ENCODE measurements at places on chromosomes 2 and 18.
A peak's percentile ranks its signal among the peaks of the same experiment; 100 is the strongest.

GRCh38 chr2:241074065-241074818 is 27.8 kb downstream of the MTERF4 start:
- DNase-seq = no peak

GRCh38 chr2:149364839-149365238 is 34.5 kb downstream of the LYPD6 start:
- DNase-seq = no peak

DNA sequence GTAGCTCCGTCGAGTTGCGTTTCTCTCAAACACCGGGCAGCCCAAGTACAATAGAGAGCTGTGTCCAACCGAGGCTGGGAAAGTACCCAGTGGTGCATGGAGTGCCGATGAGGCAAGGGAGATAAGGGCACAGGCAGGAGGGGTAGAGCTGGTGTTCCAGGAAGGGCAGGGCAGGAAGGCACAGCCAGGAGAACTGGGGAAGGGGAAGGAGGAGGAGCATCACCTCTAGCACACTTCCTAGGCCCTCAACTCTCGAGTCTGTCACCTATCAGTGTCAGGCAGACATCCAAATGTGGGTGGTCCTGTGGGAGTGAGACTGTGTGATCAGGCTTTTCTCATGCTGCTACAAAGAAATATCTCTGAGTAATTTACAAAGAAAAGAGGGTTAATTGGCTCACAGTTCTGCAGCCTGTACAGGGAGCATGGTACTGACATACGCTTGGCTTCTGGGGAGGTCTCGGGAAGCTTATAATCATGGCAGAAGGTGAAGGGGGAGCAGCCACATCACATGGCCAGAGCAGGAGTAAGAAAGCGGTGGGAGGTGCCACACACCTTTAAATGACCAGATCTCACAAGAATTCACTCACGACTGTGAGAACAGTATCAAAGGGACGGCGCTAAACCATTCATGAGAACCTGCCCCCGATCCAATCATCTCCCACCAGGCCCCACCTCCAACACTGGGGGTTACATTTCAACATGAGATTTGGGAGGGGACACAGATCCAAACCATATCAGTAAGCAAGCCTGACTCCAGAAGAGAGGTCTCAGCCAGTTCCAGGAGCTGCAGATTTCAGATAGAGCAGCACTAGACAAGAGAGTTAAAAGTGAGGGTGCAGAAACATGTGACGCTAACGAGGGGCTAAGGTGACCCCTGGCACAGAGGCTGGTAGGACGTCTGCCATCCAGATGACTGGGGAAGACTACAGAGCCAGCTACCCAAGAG is 75.7 kb downstream of the MBOAT2 start:
- peak; percentile 95 for DNase-seq

GRCh38 chr18:69358212-69358895 is 42.3 kb upstream of the DOK6 start:
- DNase-seq = no peak

DNA sequence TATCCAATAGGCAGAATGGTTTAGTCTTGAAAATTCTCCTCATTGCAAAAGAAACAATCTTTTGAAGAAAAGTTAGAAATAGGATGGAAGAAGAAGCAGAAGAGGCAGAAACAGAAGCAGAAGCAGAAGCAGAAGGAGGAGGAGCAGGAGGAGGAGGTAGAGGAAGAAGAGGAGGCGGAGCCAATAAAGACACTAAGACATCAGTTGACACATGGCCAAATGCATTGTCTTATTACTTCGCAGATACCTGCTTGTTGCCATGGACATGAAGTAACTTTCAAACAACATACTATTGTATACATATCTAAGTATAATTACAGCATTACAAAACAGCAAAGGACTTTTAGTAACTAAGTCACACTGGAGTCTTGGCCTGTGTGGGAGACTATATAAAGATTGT is 606.3 kb downstream of the METTL4 start:
- no peak for DNase-seq

DNA sequence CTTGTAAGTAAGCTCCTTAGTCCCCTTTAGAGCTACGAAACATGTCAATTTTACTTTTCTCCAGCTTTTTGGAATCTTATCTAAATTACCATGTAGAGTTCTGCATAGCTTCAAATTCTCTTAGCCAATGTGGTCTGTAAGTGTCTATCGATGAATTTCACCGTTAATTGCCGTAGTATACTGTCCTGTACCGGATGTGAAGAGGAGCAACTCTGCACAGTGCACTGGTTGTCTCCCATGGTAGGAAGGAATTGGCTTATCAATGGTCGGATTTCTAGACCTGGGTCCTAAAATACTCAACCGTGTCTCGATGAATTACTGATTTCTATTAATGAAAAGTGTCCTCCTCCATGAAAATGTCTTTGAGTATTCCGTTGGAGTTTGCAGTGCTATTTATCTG is 1.9 kb downstream of the NOP58 start:
- DNase-seq = no peak

GRCh38 chr2:27290549-27290948 is 8.3 kb downstream of the TRIM54 start:
- DNase-seq = no peak

DNA sequence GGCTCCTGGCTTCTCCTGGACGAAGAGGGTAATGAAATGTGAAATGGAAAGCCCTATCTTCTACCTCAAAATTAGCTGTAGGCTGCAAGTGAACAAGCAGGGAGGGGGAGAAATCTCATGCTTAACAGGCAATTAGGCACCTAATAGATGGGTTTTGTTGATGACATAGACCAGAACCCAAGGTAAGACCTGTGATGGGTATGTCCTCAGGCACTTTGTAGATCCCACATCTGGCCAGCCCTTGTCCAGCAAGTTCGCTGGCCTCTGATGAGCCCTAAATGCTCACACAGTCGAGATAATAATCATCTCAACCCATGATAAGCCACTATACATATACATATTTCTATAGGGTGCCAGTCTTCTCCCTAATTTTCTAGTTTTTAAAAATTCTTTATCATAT is 82.6 kb downstream of the MARCO start:
- no peak for DNase-seq

DNA sequence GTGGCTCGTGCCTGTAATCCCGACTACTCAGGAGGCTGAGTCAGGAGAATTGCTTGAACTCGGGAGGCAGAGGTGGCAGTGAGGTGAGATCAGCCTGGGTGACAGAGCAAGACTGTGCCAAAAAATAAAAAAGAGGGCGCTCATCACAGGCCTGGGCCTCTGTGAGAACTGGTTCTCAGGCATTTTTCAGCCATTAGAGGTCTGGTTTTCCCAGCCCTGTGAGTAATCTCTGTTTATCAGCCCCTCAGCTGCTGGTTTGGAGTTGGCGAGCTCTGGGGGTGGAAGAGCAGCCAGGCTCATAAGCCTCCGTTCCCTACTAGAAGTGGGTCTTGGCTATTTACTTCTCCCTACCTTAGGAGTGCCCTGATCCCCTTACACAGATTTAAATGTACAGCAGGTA is 53.1 kb downstream of the CHRNA1 start:
- DNase-seq = no peak

GRCh38 chr2:72011370-72011689 is 136.3 kb downstream of the CYP26B1 start:
- DNase-seq = no peak

DNA sequence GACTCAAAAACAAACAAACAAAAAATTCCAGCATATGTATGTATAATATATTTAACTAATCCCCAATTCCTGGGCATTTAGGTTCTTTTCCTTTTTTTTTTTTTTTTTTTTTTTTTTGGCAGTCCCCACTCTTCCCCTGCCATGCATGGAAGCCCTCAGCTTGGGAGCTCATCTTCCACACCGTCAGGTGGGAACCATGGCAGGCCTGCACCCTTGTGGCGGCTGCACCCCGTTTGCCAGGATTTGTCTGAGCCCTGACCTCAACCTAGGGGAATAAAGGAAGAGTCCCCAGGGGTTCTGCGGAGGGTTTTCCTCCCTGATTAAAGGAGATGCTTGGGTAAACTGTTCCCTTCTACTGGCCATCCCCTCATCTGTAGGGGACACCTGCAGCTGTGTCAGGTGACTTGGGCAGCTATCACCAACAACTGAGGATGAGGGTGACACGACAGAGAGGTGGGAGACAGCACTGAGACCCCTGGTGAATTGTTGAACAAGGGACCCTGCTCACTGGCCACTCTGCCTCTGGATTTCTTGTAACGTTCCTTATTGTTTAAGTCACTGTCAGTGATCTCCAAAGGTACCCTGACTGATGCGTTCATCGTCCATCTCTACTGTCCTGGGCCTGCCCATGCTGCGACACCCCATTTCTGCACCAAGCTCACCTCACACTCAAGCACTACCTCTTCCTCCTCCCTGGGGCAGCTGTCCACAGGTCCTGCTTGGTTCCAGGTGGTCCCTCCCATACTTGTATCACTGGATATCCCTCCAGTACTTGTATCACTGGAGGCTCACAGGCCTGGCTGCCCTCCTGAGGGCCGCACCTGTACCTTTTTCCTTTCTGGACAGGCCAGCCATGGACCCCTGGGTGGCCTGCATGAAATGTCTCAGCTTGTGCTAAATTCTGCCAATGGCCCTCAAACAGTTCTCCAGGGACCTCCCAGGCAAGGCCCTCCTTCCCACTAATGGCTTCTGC is 14.5 kb downstream of the TMEM185B start:
- DNase-seq = no peak

DNA sequence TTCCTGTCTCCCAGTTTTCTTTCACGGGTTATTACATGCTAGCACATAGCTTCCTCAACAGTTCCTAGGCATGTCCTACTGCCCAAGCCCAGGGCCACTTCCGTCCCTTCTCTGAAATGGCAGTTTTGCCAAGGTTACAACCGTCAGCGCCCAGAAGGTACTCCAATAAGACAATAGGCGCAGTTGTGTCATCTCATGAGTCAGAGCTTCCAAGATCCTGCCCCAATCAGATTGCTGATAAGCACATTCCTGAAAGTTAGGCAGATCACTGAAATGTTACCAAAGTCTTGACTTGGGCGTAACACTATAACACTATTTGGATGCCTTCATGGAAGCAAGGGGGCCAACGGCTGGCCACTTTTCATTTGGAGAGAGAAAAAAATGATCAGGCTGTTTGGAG is 34.2 kb downstream of the GKN2 start:
- DNase-seq = no peak

GRCh38 chr2:231988179-231988866 is 26.8 kb downstream of the DIS3L2 start:
- no peak for DNase-seq

DNA sequence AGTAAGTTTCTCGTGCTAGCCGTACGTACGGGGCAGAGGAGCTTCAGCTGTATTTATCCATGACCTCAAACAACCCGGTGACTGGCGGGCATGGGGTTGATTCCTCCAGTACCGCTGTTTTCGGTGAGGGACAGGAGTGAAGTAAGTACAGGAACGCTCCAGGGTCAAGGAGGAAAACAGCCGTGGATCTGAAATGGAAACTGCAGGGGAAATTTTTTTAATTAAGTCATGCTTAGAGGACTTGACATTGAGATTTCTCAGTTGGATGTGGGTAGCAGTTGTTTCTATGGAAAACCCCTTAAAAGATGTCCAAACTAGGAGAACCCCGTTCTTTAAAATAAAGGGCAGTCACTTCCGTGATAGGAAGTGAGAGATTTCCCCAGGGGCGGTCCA is 1.2 kb downstream of the RAB12 start:
- DNase-seq = no peak

GRCh38 chr2:86453836-86454235 is 12.7 kb downstream of the KDM3A start:
- DNase-seq = no peak

GRCh38 chr2:205731583-205731981 is 49.3 kb downstream of the NRP2 start:
- DNase-seq = no peak

DNA sequence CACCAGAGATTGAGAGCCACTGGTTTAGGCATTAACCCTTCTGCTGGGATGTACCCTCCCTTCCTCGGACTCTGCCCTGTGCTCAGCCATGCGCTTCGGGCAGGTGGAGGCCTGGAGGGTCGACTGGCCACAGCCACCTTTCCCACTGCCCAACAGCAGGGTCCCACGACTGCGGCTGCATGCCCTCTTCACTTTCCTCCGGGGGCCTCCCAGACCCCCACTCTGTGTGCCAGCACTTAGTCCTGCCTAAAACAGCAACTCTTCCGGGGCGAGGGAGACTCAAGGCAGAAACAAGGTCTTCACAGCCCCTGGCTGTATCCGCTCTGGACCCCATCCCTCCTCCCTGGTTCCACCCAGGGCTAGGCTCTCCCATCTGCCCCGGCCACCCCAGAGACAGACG is 31.3 kb upstream of the BIN1 start:
- DNase-seq = no peak

GRCh38 chr2:121647396-121647795 is 1.9 kb downstream of the CLASP1 start:
- no peak for DNase-seq

DNA sequence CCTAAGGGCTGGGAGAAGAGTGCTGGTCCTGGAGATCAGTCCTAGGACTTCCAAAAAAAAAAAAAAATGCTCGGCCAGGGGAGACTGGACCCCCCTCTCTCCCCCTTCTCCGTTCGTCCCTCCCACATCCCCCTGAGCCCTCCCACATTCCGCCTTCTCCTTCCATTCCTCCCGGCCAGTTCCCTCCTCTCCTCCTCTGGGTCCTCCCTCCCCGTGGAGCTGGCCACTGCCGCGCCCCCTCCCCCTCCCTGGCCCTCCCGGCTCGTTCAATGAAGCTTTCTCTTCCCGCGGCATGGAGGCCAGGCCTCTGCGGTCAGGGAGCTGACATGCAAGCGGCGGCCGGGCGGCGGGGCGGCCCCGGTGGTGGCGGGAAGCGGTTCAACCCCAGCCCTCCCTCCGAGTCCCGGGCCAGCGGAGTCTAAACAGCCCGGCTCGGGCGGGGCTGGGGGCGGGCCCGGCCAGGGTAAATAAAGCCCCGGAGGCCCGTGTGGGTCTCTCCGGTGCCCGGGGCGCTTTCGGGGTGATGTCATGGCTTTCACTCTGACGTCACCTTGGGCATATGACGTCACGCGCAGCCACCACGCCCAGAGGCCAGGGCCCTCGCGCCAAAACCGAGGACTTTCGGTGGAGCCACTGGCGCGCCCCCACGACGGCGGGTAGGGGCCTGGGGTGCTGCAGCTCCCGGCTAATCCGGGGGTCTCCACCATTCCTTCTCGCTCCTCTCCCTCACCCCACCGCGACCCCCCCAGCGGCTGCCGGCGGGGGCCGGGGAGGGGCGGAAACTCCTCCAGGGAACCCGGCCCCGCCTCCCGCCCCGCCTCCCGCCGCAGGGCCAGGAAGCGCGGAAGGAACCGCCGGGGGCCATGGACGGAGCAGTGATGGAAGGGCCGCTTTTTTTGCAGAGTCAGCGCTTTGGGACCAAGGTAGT is at the start of the genes DOK1 and LOXL3:
Gene DOK1, plus strand, starts transcription at position 829 of the 928 bp plus-strand sequence. Its CDS starts 35 bp downstream, at position 864.
Gene LOXL3, minus strand, starts transcription at position 51 of the 928 bp plus-strand sequence. CDS start 1,308 bp downstream, outside the sequence.
- DNase-seq = peak; percentile 76

DNA sequence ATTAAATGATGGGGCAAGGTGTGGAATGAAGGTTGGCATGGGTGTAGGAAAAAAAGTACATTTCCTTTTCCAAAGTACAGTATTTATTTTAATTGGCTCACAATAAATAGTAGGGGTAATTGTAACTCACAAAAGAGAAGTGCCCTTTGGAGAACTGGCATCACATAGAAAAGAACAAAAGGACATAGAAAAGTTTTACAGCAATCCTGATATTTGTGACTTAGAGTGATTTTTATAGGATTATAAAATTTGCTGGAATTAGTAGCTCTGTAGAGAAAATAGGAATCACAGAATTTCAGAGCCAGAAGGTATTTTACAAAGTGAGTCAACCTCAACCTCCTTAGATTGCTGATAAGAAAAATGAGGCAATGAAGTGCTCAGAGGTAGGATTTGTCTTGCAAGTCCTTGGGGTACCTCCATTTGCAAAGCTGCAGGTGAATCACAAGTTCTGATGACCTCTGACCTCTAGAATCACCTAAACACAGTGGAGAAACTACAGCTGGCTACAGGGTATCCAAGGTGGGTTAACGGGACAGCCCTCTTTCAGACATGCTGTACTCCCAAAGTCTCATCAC is 133.6 kb downstream of the SOCS6 start:
- no peak for DNase-seq

Measured in CMK (cell line).